ENCODE measurements at places on chromosomes 7 and 10.

- DNase-seq, result no peak
These were observed 21.7 kb upstream of the MALSU1 start for GRCh38 chr7:23277359-23277989.

GRCh38 chr10:129935867-129936152 lies 28.3 kb downstream of the EBF3 start:
- DNase-seq, result no peak

- DNase-seq, result no peak
These were observed 364.2 kb downstream of the SUGCT start for GRCh38 chr7:40498924-40499510.

- no peak for DNase-seq
These were observed 35.1 kb upstream of the AKR1C2 start for GRCh38 chr10:5038733-5039132.

- no peak for DNase-seq
These were observed 5.7 kb downstream of the SEMA3A start for GRCh38 chr7:84188786-84189405.

DNA sequence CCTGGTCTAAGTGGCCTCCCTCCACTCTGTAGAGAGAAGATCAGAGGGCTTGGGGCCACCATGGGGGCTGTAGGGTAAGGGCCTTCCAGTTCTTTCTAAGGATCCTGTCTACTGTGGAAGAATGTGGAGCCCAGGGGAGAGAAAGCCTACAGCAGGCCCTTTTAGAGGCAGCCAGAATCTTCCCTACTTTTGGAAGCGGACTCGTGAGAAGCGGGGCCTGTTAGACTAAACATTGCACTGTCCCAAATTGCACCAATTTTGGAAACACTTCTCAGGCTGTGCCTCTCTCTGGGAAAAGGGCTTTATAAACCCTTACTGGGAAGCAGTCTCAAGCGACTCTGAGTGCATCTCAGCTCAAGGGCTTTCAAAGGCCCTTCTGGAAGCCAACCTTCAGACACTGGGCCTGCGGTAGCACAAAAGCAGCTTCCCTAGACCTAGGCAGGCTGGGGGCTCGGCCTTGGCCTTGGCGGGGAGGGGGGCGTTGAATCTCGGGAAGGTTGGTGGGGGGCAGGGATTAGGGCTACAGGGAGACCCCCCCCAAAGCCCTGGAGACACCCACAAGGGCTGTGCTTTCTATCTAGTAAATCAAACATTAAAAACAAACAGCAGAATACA lies 298.1 kb downstream of the GFRA1 start:
- DNase-seq, result no peak

GRCh38 chr10:112446055-112446854 lies 459 bp downstream of the ZDHHC6 start:
- DNase-seq, result no peak
